ENCODE measurements at places on chromosomes 12 and 14. TPM values are rescaled to one million over a fixed set of nuclear protein-coding genes. Genes with fewer than 3 reads are reported as not detected.

Gene CEBPE
- total RNA-seq = 0.08 TPM

Gene SMOC1
- total RNA-seq = 17.8 TPM

Gene SDR9C7
- not detected for total RNA-seq

Gene MANSC4
- not detected for total RNA-seq

All from A549 treated with Hydrocortisone at 1 μM for 4 hours (cell line).